ENCODE measurements at places on chromosomes 16 and 17.
A peak's percentile ranks its signal among the peaks of the same experiment; 100 is the strongest.

GRCh38 chr16:50644729-50645128 is 36.4 kb downstream of the SNX20 start:
- DNase-seq, result no peak

DNA sequence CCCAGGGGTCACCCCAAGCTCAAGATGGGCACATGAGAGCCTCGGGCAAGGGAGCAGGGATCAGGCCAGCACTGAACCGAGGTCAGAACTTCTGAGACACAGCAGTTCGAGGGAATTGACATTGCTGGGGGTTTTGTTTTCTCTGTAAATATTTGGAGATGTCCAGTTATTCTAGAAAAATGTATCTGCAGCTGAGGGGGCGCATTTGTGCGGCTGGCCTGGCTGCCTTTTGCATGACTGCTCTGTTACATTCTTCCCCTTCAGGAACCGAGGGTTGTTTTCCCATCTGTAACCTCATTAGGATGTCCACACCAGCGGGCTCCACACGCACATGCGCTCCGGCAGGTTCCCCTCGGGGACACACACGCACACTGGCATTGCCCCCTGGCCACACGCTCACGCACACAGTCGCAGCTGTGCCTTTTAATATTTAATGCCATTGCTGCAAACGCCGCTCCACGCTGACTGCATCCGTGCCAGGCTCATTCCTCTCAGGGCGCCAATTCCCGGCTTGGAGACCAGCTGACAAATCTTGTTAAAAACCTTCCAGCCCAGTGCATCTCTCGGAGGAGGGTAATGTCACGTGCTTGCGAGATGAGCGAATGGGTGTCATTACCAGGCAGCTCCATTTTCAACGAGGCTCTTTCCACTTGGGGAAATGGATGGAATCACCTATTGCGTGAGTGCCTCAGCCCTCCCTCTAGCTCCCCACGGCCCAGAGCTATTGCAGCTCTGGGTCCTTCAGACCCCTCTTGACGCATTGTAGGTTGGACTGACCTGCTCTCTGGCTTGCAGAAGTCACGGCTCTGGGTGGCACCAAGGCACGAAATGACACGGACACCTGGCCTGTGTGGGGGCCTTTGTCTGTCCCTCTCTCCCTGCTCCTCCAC is 13.1 kb downstream of the CCR7 start:
- DNase-seq, result no peak

- no peak for DNase-seq
Observed at GRCh38 chr16:80996688-80997138, 10.0 kb downstream of the CMC2 start.

DNA sequence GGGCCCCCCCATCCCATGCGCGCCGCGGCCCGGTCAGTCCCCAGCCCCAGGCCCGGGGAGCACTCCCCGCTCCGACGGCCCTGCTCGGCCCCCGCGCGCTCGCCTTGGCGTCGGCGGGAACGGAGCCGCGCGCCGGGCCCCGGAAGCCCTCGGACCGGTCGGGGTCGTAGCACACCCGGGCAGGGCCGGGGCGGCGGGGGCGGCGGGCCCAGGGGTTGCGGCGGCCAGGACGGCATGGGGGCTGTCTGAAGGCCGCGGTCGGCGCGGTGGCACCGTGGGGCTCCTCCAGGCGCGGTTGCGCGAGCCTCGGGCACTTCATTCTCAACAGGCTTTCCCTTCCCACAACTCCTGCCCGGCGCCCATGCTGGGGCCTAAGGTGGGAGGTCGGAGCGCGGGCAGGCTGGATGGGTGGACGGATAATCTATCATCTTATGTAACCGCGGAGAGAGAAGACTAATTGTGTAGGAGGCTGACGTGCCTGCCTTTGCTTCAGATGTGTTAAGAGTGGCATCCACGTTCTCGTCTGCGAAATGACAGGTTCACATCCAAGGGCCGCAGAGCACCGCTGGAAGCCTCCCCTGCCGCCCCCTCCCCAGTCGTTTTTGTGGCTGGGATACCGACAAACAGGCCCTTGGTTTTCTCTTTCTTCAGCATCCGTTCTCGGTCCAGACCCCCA is 708 bp downstream of the BAIAP2 start:
- DNase-seq, result no peak

GRCh38 chr16:58415003-58415402 is 22.7 kb downstream of the GINS3 start:
- DNase-seq, result no peak

GRCh38 chr16:29662729-29663015 is 375 bp upstream of the SPN start:
- peak; percentile 42 for DNase-seq

- DNase-seq, result no peak
Observed at GRCh38 chr16:20628213-20628612, 52.0 kb upstream of the ACSM2B start.

GRCh38 chr16:77336637-77337036 is 98.2 kb downstream of the ADAMTS18 start:
- no peak for DNase-seq

DNA sequence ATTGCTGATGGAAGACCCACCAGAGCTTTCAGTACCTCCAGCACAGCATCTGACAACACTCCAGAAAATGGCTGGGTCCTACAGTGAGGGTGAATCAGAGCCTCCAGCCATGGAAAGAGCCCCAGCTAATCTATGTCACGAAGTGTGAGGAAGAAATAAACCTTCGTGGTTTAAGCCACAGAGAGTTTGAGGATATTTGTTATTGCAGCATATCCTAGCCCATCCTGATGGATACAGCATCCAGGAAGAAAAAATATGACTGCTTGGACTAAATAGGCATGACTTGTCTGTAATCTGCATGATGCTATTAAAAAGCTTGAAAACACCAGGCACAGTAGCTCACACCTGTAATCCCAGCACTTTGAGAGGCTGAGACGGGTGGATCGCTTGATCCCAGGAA is 13.3 kb upstream of the CCL17 start:
- no peak for DNase-seq

DNA sequence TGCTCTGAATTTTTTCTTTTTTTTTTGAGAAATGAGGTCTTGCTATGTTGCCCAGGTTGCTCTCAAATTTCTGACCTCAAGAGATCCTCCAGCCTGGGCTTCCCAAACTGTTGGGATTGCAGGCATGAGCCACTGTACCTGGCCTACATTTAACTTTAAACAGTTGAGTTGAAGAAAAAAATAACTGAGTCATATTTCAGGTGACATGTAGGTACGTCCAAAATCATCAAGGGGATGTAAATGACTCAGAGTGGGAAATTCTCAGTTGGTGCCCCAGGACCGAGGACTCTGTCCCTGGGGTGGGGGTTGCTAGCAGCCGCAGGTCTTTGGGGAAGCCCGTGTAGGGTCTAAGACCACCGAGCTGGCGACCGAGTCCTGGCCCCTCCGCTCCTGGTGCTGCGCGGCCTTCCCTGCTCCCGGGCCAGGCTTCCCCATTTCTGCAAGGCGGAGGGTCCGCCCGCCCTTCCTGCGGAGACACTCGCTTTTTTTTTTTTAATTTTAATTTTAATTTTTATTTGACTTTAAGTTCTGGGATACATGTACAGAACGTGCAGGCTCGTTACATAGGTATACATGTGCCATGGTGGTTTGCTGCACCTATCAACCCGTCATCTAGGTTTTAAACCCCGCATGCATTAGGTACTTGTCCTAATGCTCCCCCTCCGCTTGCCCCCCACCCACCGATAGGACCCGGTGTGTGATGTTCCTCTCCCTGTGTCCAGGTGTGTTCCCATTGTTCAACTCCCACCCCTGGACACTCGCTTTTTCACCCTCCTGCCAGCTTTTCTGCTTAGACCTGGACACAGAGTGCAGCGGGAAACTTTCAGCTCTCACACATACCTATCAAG is 12.7 kb upstream of the N4BP1 start:
- no peak for DNase-seq

DNA sequence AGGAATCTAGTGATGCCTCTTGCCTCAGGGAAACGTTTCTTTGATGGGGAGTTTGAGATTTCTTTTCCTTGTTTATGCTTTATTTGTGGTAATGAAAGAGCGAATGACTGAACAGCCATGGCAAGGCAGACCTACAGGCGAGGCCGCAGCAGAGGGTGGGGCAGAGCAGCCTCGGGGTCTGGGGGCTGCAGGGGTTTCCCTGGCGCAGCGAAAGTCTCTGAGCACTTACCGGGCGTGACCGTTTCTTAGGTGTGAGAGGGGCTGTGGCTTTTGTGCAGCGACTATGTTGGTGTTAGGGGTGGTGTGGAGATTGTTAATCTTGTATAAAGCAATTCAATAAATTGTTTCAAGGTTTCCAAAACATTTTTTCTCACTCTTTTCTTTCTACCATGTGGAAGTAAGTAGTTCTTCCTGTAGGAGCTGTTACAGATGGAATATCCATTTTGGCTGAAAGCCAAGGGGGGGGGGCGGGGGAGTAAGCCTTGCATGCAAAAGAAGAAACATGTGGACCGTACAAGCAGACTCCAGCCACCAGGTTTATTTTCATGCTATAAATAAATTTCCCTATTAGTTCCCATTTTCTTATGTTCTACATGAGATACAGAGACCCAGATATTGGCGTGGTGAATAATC is 34.8 kb downstream of the UBN1 start:
- DNase-seq, result no peak

- no peak for DNase-seq
Observed at GRCh38 chr17:56142781-56143180, 10.5 kb upstream of the ANKFN1 start.

- DNase-seq, result no peak
Observed at GRCh38 chr17:13086142-13086769, 68.4 kb upstream of the ELAC2 start.

DNA sequence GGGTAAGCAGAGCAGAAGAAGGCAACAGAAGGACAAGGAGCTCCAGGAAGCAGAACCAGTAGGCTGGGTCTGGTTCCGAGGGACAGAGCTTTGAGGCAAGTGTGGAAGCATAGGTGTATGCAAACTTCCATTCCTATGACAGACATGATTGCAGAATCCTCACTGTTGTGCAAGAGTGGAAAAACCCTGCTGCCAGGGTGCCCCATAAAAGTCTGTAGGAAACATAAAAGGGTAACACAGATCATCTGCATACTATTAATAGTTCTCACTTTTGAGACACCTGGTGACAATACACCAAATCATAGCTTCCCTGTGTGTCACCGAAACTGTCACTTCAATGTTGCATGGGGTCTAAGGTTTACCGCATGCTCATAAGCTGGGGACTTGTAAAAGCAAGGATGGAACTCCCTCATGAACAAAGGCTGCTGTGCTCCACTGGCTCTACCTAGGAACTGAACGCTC is 39.7 kb downstream of the ARHGAP17 start:
- DNase-seq, result no peak

DNA sequence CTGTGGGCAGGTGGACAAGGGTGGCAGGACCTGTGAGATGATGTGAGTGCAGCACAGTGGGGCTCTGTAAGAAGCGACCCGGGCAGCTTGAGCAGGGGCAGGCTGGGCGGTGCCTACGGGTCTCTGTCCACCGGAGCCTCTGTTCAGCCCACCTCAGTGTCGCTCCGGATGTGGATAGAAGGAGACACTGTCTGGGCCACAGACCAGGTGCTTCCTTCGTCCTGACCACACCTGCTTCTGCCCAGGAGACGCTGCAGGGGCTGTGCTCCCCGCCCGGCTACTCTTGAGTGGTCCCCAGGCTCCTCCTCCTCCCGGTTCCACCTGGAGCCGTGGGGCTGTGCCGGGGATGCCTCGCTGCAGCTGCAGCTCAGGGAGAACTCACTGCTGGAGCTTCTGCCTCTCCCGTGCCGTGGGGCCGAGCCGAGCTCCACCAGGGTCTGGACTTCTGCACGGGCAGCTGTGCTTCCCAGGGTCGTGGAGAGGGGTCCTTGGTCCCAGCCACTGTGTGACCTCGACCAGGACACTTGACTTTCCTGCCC is 21.5 kb downstream of the METRNL start:
- DNase-seq, result no peak

GRCh38 chr17:1110862-1111598 is 68.8 kb downstream of the ABR start:
- peak; percentile 19 for DNase-seq

GRCh38 chr17:50640686-50641351 is 6.1 kb downstream of the ABCC3 start:
- no peak for DNase-seq

- DNase-seq, result no peak
Observed at GRCh38 chr16:81832801-81833547, 53.9 kb downstream of the PLCG2 start.

DNA sequence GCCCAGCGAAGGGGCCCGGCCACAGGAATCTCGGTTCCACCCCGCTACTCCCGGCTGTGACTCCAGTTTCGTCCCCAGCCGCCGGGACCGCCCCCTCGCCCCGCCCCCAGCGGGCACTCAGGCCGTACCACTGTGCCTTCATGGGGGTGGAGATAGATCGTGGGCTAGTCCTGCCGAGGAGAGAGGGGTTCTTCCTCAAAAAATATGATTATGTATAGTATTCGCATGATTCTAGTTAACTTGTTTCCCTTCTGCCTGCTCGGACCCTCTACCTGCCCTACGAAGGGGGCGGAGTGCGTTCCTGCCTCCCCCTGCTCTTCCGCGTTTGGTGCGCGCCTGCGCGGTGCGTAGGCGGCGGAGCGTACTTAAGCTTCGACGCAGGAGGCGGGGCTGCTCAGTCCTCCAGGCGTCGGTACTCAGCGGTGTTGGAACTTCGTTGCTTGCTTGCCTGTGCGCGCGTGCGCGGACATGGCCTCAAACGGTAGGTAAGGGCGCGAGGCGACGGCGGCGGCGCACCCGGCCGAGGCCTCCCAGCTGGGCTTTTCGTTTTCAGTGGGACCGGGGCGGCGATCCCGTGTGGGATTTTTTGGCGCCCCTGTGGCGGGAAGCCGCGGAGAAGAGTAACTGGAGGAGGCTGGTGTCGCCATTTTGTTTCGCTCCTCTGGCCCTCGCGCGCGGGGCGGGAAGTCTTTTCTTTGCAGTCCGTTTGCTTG is at the start of gene FUS:
TSS of gene FUS (plus strand) at position 393 of the 713 bp plus-strand sequence. CDS start at position 469, 76 bp downstream.
- DNase-seq, result peak; percentile 83

GRCh38 chr17:2030779-2031163 is 818 bp downstream of the DPH1 start:
- DNase-seq, result no peak

- peak; percentile 70 for DNase-seq
Observed at GRCh38 chr17:63478814-63479494, 2.1 kb downstream of the ACE start.

GRCh38 chr17:65918500-65918899 is 273.4 kb downstream of the CEP112 start:
- DNase-seq, result no peak

GRCh38 chr17:50386510-50386909 is 10.8 kb downstream of the LRRC59 start:
- no peak for DNase-seq

All from activated gamma-delta T cell treated with anti-CD3 and anti-CD28 coated beads, Interleukin-2, amount 50 U/mL, for 16 hours (primary cell).